ENCODE measurements at places on chromosomes 5 and 9. TPM values are rescaled to one million over a fixed set of nuclear protein-coding genes. Genes with fewer than 3 reads are reported as not detected.

Gene GABBR2
- polyA plus RNA-seq = 0.01 TPM

Gene NPR2
- 27.1 TPM for polyA plus RNA-seq

Gene GABRP
- polyA plus RNA-seq = not detected

Gene SPATA31A1
- polyA plus RNA-seq = not detected

Gene RNF208
- polyA plus RNA-seq = 3.5 TPM

Gene FAM200C
- 2.0 TPM for polyA plus RNA-seq

Gene GLRX
- polyA plus RNA-seq = 201 TPM

Gene GPR21
- polyA plus RNA-seq = 0.37 TPM

Gene NUP155
- 2.6 TPM for polyA plus RNA-seq

Gene GFPT2
- 149 TPM for polyA plus RNA-seq

Gene SHISAL2B
- polyA plus RNA-seq = 7.0 TPM
